ENCODE measurements at places on chromosomes 11 and 22.
A peak's percentile ranks its signal among the peaks of the same experiment; 100 is the strongest.

GRCh38 chr11:86726118-86726753, 53.8 kb upstream of the ME3 start:
- no peak for DNase-seq

DNA sequence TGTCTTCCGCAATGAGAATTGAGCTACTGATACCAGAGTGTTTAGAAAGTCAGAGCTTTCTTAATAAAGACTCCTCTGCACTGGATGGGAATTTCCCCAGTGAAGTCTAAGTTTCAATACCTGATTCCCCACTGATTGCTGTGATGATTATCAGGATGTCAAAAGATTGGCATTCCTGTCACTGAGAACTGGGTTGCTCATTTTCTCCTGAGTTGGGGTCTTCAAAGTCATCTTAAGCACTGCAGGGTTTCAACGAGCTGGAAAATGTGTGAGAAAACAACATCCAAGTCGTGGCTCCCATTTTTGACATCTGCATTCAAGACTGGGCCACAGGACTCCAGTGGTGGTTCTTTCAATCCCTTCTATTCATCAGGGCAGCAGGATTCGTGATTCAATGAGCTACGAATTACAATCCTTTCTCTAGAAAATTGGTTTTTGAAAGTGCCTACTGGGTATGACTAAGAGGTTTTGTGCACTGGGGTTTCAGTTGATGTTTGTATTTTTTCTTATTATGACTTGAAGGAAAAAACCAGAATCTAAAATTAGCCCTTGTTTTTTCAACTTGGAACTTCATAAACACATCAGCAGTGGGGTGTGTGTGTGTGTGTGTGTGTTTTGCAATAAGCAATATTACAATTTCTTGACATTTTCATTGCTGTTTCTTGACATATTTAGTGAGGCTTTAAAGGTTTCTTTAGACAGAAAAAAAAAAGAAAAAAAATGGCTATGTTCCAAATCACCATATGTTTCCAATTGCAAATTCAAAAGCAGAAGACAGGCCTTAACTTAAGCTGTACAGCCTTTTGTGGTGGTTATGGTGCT, 233.0 kb downstream of the FAM76B start:
- DNase-seq, result no peak

- DNase-seq, result no peak
Measured at GRCh38 chr22:25659413-25659812, 82.6 kb upstream of the MYO18B start.

- DNase-seq, result no peak
Measured at GRCh38 chr11:7525424-7525823, 11.6 kb downstream of the PPFIBP2 start.

DNA sequence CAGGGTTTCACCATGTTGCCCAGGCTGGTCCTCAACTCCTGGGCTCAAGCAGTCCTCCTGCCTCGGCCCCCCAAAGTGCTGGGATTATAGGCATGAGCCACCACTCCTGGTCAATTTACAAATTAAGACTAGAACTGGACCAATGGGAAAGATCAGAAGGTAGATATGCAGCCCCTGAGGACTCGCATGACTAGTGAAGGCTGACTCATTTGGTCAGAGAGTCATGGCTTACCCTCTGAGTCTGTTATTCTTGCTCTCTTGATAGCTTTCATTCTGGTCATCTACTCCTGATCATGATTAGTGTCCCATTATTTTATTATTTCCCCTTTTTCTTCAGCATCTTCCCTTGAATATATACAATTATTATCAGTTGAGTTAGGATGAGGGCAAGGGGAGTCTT, 2.7 kb upstream of the LDHAL6A start:
- DNase-seq, result no peak

DNA sequence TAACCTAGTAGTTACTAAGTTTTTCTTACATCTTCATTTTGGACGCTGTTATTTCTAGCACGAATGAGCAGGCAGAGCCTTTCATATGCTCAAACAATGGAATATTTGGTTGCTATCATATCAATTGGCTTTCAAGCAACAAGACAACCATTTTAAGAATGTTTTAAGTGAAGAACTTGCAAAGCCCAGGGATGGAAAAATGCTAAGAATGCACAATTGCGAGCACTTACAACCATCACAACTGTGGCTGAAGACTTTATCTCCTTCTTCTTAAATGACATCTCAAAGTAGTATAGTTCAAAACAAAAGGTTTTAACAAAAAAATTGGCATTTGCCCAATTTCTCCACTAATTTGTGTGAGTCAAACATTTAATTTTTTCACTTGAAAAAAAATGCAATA, 8.3 kb upstream of the MMP1 start:
- DNase-seq, result no peak

- DNase-seq, result no peak
Measured at GRCh38 chr11:43376594-43376993, 17.9 kb downstream of the TTC17 start.

GRCh38 chr11:126398721-126399120, 43.2 kb downstream of the ST3GAL4 start:
- no peak for DNase-seq

DNA sequence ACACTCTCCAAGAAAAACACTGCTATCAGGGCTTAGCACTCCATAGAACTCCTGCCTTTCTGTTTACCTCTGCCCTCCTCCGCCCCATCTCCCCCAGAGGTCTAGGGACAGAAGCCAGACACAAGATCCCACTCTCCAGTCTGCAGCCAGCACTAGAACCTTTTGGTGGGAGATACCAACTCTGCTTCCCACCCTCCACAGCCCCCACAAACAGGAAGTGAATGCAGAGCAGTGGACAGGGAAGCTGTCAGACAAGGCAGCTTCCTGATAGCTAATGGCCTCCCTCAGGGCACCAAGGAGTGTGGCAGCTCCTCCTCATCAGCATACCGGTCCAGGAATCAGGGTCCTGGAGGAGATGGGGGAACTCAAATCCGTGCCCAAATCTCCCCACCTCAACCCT, 5.1 kb downstream of the SCN4B start:
- DNase-seq, result no peak

DNA sequence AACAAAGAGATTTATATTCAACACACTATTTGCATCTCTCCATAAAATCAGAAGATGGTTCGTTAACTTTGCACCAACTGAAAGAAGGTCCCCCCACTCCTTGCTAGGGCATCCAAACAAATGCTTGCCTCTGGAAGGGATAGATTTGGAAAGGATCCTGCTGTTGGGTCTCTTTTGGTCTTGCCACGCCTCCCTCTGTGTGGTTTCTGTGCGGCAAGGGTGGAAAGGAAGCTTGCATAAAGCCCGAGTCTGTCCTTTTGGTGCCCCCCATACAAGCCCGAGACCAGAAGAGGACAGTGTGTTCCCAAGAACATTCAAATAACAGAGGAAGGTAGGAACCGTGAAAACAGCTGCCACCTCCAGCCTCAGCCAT, 15.1 kb downstream of the SCGB1A1 start:
- DNase-seq, result no peak

DNA sequence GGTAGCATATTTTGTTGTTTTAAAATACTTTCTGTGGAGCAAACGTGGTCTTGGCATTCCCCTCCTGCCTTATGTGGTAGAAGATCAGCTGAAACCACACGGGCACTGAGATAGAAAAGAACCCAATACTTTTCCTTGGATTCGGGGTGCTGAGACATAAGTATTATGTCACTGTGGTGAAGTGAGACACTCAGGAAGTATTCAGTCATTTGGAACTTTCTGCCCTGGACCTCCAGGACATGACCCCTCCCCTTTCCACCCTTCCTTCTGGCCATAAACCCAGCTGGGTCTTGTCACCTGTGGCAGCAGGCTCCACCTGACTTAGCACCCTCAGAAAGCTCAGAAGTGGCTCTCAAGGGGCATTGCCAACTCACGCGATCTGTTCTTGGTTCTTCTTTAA, 123.4 kb downstream of the SWAP70 start:
- DNase-seq, result no peak

GRCh38 chr11:131402040-131402439, 31.6 kb downstream of the NTM start:
- DNase-seq, result no peak

- no peak for DNase-seq
Measured at GRCh38 chr11:112776834-112777233, 184.4 kb upstream of the NCAM1 start.

- peak; percentile 12 for DNase-seq
Measured at GRCh38 chr11:76512851-76513653, 68.2 kb downstream of the EMSY start.

- DNase-seq, result no peak
Measured at GRCh38 chr11:112785719-112786118, 175.5 kb upstream of the NCAM1 start.

GRCh38 chr22:19760951-19761724, 560 bp downstream of the TBX1 start:
- no peak for DNase-seq

DNA sequence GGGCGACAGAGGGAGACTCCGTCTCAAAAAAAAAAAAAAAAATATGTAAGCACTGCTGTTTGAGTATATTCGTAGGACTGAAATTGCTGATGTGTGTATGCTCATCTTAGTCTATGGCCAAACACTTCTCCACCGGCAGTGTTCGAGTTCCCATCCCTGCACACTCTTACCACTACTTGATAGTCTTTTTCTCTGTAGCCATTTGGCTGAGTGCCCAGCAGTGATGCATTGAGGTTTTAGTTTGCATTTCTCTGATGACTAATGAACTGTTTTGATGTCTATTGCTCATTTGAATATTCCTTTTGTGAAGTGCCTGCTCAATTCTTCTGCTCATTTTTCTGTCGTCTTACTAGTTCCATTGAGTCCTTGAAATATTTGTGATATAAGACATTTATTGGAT, 1.9 kb downstream of the TIRAP start:
- peak; percentile 34 for DNase-seq

- DNase-seq, result no peak
Measured at GRCh38 chr11:106442032-106442431, 364.6 kb downstream of the AASDHPPT start.

GRCh38 chr11:117826832-117827231, 2.3 kb upstream of the FXYD2 start:
- no peak for DNase-seq

- no peak for DNase-seq
Measured at GRCh38 chr11:61293867-61294716, 1.0 kb downstream of the VWCE start.

DNA sequence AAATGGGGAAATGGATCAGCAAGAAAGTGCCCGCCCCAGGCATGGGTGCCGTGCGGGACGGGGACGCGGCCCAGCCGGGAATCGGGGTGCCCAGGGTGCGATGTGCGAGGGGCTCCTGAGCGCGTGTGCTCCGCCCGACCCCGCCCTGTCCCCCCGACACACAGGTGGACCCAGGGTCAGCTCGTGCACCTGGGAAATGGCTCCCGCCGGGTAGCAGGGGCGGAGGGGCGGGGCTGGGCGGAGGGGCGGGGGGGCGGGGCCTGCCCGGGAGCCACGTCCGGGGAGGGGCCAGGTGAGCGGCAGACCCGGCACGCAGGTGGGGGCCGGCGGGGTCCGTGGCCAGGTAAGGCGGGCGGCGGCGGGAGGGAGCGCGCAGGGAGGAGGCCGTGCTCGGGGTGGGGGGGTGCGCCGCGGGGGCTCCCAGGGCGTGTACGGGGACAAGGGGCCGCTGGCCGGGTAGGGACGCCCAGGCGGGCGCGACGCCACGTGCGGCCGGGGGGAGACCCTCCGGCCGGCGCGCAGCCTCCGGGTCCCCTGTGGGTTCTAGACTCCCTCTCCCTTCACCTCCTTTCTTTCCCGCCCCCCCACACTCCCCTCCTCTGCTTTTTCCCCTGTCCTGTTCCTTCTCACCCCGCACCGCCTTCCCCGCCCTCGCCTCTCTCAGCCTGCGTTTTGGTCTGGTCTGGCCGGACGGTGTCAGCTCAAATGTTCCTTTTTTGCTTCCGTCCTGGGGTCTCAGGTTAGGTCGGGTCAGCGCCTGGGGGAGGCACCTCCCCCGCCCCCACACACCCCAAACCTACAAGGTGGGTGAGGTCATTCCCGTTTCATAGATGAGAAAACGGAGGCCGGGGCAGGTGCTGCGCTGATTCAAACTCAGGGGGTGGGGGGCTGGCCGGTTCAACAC, at the start of gene ARHGAP8:
ARHGAP8 (plus strand) TSS at position 291 of the 904 bp plus-strand sequence. CDS start 33,953 bp downstream, outside the sequence.
- DNase-seq, result no peak

- DNase-seq, result no peak
Measured at GRCh38 chr11:118705111-118705741, 25.8 kb upstream of the TREH start.

DNA sequence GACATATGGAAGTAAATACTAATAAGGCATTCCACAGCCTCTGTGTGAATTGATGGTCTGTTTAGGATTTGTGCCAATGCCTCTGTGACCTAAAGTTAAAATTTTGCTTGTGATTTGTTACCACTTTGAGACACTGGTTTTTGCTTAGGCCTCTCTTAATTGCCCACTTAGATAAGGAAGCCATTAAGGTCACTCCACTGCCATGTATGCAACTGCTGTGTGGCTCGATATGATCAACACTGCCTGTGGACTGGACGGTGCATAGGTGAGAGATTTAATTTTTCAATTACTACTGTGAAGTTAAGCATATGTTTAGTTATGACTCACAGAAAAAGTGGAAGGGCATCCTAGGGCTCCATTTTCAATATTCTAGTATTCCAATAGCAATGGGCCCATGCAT, 36.9 kb downstream of the CSRP3 start:
- DNase-seq, result no peak

- peak; percentile 82 for DNase-seq
Measured at GRCh38 chr11:62593434-62594044, 2.2 kb upstream of the TUT1 start.

- no peak for DNase-seq
Measured at GRCh38 chr22:48838376-48838775, 989.3 kb downstream of the BRD1 start.

- DNase-seq, result no peak
Measured at GRCh38 chr11:43957571-43957970, 15.1 kb downstream of the C11orf96 start.

DNA sequence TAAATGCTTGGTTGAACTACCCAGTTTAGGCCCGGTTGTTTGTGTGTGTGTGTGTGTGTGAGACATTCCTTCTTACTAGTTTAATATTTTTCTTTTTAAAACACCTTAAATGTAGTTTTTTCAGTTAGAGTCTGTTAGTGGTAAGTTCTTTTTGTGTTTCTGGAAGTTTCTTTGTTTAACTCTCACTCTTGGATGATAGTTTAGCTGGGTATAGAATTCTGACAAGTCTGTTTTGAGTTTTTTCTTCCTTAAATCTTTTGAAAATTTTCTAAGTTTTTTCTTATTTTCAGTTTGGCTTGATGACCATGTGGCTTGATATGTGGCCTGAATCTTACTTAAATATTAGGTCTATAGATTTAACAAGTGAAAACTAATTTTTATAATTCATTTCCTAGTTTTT, 60.1 kb downstream of the PDE3B start:
- no peak for DNase-seq

Measured in AML-193 (cell line).